Stimulated activated CD8-positive, alpha-beta memory T cell treated with anti-CD3 and anti-CD28 coated beads, Interleukin-2, amount 100 ng/mL, for 1 hour (primary cell): ENCODE measurements at places on chromosomes 5 and 9.

DNA sequence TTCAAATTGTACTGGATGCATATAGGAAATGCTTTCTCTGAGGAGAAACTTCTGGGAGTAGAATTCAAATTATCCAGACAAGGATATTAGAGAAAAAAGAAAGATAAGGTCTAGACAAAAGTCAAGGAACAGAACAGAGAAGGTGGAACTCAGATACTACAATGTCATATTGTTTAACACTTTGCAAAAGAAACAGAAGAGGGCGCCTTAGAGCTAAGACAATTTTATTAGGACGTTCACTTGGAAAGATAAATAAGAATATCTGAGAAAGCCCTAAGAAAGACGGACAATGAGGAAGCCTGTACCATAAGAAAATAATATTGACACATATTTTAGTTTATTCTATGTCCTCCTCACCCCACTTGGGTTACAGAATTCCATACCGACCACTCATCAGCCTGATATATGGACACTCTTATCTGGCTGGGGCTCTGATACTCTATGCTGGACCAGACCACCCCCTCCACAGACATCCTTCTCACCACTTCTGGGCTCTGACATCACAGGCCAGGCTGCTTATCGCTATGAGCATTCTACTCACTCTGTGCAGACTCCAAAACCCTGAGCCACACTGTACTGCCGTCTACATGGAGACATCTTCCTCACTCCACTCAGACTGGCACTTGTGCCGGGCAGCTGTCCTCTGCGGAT, 9.1 kb upstream of the AK3 start:
- DNase-seq: no peak

- no peak for DNase-seq
These were observed 4.2 kb downstream of the NKX2-5 start for GRCh38 chr5:173230690-173231380.

DNA sequence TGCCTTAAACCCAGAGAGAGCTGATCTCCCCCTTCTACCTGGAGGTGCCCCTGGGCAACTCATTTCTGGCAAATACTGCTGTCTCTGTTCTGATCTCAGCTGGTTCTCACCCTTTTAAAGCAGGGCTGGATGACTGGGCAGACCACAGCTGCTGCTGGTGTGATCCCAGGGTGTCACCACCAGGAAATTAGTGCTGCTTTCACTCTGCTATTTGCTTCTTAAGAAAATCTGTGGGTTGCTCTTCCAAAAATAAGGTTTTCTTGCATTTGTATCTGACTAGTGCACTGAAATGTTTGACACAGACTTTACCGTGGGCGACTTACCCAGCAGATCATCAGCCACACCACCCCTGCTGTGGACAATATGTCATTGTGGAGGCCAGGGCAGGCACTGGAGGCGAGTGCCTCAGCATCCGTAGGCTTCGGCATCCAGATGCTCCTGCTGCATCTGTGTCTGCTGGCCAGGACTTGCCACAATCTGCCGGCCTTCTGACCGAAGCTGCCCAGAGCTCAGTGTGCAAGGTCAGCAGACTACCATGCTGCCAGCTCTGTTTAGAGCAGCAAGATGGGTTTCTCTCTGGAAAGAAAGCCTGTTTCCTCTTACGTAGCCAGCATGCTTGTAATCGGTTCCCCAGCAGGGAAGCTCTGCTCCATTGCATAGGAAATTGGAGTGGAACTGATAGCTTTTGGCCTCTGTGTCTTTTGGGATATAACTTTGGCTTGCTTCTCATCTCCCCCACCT, 13.6 kb downstream of the ARHGAP26 start:
- DNase-seq: no peak

- no peak for DNase-seq
These were observed 75.2 kb upstream of the HRH2 start for GRCh38 chr5:175582697-175583096.

- no peak for DNase-seq
These were observed 5.0 kb upstream of the NIPAL4 start for GRCh38 chr5:157455057-157455456.

- no peak for DNase-seq
These were observed 335.7 kb upstream of the RPS23 start for GRCh38 chr5:82613891-82614290.

DNA sequence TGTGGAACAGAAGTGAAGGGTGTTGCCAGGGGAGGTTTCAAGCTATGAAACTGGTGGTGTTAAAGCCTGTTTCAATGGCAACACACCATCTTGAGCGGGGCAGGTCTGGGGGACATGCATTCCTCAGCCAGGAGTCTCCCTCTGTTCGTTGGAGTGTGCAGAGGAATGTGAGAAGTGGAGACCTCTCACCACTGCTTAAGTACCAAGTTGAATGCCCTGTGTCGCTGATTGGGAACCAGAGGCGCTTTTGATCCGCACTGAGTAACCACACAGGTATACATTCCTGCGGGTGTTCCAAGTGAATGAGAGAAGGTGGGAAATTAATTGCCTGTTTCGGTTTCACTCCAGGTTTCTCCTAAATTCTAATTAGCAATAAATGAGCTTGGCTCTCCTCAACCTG, 99.4 kb downstream of the LIX1 start:
- DNase-seq: no peak

DNA sequence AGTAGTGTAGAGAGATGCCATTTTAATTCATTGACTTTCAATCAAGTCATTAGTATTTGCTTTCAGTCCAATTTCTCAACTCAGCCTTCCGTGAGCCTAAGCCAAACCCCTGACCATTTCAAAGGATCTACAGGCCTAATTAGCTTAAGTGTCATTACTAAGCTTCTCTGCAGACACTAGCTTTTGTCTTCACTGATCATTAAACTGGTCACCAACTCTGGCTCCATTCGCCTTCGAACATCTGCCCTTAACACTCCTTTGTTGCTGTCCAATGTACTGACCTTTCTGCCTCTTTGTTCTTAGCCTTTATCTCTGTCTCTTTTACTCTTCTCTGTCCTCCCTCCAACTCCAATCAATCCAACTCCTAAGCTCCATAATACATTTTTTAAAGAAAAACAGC, 299.3 kb downstream of the DIRAS2 start:
- DNase-seq: no peak

- DNase-seq: no peak
These were observed 46.5 kb downstream of the TARS1 start for GRCh38 chr5:33487236-33487635.

- DNase-seq: no peak
These were observed 138.8 kb upstream of the CDH10 start for GRCh38 chr5:24783596-24783995.

GRCh38 chr5:83474991-83475390, 3.4 kb downstream of the VCAN start:
- DNase-seq: no peak

GRCh38 chr5:153618867-153619266, 128.4 kb downstream of the GRIA1 start:
- no peak for DNase-seq

DNA sequence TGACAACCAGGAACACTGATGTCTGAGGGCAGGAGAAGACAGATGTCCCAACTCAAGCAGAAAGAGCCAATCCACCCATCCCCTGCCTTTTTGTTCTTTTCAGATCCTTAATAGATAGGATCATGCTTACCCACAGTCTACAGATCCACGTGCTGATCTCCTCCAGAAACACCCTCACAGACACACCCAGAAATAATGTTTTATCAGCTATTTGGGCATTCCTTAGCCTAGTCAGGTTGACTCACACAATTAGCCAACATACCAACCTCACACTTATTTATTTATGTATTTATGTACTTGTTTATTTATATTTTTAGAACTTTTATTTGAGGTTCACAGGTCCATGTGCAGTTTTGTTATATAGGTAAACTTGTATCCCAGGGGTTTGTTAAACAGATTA, 151.5 kb upstream of the IL12B start:
- no peak for DNase-seq

DNA sequence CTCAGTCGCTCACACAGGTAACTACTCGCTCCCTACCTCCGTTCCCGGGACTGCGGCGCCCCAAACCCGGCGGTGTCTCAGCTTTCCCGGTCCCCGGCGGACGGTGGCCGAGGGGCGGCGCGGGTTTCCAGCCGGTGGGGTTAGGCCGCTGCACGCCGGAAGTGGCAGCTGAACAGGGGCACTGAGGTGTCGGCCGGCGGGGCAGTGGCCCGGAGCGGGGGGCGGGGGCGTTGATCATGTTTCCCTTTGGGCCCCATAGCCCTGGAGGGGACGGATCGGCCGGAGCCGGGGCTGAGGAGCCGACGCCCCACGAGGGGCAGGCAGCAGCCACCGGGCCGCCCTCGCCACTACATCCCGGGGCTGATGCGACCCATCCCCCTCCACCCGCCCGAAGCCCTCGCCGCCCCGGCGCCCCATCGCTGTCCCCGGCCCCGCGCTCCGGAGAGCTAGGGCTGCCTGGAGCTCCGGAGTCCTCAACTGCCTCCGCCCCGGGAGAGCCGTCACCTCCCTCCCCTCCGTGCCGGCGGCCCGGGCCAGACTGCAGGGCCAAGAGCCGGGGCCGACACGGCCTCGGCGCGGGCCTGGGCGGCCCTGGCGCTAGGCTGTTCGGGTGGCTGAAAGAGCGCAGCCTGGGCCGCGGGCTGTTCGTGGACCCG, at the start of gene DCAF10:
Gene DCAF10, plus strand, starts transcription at position 167 of the 656 bp plus-strand sequence. Its CDS starts 70 bp downstream, at position 237.
- DNase-seq: peak; percentile 75

DNA sequence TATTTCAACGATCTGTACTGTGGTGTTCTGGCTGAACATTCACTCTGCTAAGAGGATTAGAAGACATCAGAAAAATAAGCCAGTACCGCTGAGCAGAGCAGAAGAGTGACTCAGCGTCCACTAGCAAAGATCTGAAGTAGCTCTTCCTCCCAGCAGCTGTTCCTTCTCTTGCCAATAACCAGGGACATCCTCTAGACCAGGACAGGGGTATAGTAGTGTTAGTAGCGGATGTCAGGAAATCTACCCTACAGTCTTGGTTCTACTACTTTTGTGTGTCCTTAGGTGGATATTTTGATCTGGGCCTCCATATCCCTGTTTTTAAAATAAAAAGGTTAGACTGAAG, 103.6 kb downstream of the TSSK1B start:
- no peak for DNase-seq

GRCh38 chr9:128323791-128324190, 1.2 kb downstream of the COQ4 start:
- DNase-seq: no peak

GRCh38 chr5:180315762-180316212, 23.9 kb upstream of the MAPK9 start:
- DNase-seq: peak; percentile 60

GRCh38 chr5:148542812-148543211, 111.5 kb downstream of the HTR4 start:
- DNase-seq: no peak

- no peak for DNase-seq
These were observed 192.1 kb downstream of the TSSK1B start for GRCh38 chr5:113242481-113243348.

GRCh38 chr5:133370036-133370831, 242.1 kb downstream of the FSTL4 start:
- DNase-seq: no peak

- DNase-seq: no peak
These were observed 584.5 kb upstream of the DMAC1 start for GRCh38 chr9:8384091-8384490.

DNA sequence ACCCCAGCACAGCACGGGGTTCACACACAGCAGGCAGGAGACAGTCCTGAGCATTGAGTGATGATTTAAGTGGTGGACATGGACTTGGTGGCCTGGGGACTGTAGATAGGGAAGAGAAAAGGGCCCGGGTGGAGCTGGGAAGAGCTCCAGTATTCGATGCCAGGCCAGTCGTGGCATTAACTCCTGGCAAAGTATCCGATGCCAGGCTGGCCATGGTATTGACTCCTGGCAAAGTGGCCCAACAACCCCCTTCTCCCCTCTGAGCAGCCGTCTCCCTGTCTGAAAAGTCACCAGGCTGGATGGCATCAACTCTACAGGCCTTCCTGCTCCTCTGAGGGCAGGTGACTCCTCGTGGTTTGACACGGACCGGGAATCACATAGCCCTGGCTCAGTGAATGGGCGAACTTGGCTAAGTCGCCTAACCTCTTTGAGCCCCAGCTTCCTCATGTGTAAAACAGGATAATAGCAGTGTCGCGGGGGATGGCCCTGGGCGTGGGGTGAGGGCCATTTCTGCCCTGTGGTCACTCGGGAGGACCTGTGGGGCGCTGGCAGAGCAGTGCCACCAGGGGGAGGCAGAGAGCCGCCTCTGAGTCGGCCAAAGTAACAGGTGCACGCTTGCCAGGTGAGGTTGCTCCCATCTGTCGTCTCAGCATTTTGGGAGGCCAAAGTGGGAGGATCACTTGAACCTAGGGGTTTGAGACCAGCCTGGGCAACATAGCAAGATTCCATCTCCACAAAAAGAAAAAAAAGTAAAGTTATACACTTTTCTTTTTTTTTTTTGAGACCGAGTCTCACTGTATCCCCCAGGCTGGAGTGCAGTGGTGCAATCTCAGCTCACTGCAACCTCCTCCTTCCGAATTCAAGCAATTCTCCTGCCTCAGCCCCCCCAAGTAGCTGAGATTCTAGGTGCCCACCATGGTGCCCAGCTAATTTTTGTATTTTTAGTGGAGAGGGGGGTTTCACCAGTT, 5.7 kb upstream of the SEC16A start:
- DNase-seq: peak; percentile 59

- DNase-seq: no peak
These were observed 117.3 kb downstream of the GDNF start for GRCh38 chr5:37722236-37723161.

GRCh38 chr5:170635706-170636105, 131.9 kb downstream of the KCNIP1 start:
- DNase-seq: no peak

DNA sequence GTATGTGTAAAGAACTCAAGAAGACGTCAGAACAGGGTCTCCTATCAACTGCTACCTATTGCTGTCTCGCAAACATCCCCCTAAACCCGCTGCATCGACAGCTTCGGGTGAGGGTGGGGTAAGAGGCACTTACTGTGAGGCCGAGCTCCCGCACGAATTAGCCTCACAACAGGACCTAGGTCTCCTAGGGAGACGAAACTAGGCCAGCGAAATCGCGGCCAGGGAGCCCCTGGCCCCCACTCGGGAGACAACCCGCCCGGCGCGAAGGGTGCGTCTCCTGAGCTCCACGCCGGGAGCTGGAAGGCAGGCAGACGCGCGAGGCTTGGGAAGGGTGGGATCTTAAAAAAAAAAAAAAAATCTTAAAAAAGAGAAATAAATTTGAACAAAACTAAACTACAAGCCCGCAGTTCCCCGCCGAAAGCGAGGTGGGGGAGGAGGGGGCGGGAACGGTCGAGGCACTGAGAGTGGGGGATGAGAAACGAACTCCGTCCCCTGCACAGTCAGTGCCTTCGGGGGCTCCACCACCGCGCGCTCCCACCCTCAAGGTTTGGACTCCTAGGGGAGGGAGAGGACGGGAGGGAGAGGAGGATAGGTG, 33.0 kb upstream of the NFIB start:
- DNase-seq: no peak

DNA sequence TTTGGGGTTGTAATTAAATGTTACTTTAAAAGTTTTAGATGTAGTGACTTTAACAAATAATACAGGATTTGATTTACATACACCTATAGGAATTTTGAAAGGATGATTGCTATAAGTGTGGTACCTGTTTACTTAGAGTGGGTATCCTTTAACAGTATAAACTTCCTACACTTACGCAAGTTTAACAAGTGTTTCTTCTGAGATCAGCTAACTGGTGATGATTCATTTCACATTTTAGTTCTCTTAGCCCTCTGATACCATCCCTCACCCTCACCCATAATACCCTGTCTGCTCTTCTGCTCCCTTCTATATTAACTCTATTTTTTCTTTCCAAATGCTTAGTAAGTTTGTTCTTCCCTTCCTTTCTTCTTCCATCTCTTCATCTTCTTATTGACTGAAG, 197.9 kb downstream of the GDNF start:
- no peak for DNase-seq

GRCh38 chr5:132420706-132421272, 51.3 kb downstream of the SLC22A5 start:
- DNase-seq: no peak

GRCh38 chr9:131348631-131349521, 45.0 kb upstream of the PRRC2B start:
- no peak for DNase-seq
